ENCODE measurements at places on chromosomes 1 and 21.

- no peak for DNase-seq
Measured at GRCh38 chr21:20010691-20011200, 987.5 kb upstream of the NCAM2 start.

GRCh38 chr1:18869847-18870594 lies 10.6 kb upstream of the TAS1R2 start:
- DNase-seq = no peak

- DNase-seq = no peak
Measured at GRCh38 chr1:37156646-37157045, 122.3 kb upstream of the GRIK3 start.

DNA sequence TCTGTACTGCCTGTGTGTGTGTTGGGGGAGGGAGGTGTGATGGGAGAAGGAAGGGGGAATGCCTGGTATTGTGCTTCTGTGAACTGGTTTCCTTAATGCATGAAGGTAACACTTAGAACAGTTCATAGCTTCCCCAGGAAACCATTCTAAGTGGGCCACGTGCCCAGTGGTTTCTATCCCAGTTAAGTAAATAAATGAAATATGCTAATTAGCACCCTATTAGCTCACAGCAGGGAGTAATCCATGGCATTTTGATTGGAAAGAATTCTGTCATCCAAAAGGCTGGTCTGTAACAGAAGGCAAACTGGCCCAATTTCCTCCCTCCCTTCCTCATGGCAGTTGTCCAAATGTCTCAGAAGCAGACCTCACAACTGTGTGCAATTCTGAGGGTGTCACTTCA lies 199.3 kb downstream of the TTLL7 start:
- no peak for DNase-seq

- DNase-seq = no peak
Measured at GRCh38 chr1:3231826-3232225, 162.8 kb downstream of the PRDM16 start.

- no peak for DNase-seq
Measured at GRCh38 chr1:228669242-228669585, 66.1 kb upstream of the RHOU start.

DNA sequence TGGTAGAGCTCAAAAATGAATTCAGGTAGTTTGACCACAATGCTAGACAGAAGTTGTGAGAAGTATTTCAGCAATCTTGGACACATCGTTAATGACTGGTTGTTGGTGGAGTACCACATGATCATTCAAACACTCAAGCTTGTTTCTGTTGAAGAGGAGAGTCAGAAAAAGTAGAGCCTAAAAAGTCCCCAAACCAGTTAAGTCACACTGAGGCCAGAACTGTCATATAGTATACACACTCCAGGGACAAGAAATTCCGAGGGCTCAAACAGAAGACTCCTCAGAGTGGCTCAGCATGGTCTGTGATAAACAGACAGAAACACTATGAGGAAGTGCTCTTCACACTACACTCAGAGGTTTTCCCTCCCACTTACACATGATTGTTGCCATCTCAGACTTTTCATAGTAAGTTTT lies 5.8 kb downstream of the TRIM33 start:
- DNase-seq = no peak

GRCh38 chr1:15214527-15214926 lies 32.5 kb upstream of the FHAD1 start:
- no peak for DNase-seq

GRCh38 chr1:227899141-227899819 lies 48.5 kb downstream of the WNT9A start:
- no peak for DNase-seq

DNA sequence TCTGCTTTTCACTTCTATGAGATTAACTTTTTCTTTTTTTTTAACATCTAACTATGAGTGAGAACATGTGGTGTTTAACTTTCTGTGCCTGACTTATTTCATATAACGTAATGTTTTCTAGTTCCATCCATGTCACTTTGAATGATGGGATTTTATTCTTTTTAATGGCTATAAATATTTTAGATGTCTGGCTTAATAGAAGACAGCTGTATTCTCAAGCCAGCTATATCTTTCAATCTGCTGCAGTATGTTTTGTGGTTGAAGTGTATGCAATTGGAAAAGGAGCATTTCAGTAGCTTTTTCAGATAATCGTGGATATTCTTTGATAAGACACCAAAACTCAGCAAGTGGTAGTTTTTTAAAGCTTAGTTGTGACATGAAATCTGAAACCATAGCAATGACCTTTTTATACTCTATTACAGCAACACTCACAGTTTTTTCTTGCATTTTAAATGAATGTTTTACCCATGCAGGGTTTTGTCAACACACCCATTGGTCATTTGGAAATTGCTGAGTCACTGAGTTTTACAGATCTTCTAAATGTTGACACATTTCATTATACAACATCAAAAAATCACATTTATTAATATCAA lies 5.7 kb upstream of the SVBP start:
- no peak for DNase-seq

DNA sequence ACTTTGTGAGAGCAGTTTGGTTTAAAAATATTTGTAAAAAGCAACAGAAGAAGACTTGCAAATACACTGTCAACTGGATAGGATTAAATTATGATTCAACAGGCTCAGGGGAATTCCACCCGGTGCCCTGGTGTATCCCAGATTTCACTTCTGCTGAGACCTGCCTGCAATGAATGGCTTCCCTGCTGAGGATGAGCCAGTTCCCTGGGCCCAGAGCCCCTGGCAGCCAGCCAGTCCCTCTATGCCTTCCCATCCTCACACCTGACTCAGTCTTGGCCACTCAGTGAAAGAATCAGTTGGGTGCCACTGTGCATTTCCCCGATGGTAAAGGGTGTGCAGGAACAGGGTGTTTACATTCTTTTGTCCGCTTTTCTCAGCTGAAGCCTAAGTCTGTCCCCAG lies 64.4 kb downstream of the KCTD3 start:
- no peak for DNase-seq

GRCh38 chr1:15966081-15966955 lies 9.6 kb downstream of the ZBTB17 start:
- DNase-seq = peak; percentile 67

DNA sequence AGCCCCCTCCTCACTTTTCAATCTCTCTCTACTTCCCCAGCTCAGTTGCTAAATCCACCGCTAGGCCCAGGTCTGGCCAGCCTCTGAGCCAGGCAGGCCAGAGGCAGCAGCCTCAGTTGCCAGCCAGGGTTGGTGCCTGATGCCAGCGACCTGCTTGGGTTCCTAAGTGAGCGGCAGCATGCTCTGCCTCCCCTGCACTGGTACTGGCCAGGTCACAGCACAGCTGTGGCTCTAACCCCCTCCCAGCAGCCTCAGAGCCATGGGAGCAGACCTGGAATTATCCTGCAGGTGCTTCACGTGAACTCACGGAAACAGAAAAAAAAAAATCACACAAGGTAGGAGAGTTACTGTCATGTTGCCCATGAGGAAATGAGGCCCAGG lies 82.5 kb upstream of the ATF3 start:
- no peak for DNase-seq

GRCh38 chr1:72847651-72848050 lies 565.3 kb upstream of the NEGR1 start:
- DNase-seq = no peak

GRCh38 chr1:212699104-212699624 lies 476 bp downstream of the BATF3 start:
- DNase-seq = no peak

- no peak for DNase-seq
Measured at GRCh38 chr21:25569084-25569483, 38.2 kb downstream of the MRPL39 start.

DNA sequence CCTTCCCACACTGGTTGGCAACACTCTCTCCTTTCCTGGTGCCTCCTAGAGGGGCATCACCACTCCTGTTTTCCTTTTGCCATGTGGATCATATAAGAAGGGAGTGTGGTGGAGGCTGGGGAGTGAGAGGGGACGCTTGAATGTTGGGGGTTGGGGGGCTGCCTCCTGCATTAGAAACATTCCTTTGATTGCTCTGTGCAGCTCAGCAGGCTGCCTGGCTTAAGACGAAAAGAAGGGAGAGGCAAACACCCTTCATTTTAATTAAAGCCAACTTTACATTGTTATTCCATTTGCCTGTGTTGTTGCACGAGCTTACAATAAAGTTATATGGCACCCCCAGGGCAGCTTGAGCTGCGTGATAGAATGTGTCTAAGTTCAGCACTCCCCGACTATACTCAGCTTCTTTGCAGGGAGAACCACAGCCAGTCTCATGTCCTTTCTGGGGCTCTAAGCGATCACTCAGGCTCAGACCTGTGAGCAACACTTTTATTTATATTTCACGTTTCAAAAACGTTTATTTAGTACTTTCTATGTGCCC lies 57.4 kb downstream of the FOXD2 start:
- DNase-seq = no peak

GRCh38 chr1:53586765-53587164 lies 127.6 kb downstream of the DMRTB1 start:
- no peak for DNase-seq

DNA sequence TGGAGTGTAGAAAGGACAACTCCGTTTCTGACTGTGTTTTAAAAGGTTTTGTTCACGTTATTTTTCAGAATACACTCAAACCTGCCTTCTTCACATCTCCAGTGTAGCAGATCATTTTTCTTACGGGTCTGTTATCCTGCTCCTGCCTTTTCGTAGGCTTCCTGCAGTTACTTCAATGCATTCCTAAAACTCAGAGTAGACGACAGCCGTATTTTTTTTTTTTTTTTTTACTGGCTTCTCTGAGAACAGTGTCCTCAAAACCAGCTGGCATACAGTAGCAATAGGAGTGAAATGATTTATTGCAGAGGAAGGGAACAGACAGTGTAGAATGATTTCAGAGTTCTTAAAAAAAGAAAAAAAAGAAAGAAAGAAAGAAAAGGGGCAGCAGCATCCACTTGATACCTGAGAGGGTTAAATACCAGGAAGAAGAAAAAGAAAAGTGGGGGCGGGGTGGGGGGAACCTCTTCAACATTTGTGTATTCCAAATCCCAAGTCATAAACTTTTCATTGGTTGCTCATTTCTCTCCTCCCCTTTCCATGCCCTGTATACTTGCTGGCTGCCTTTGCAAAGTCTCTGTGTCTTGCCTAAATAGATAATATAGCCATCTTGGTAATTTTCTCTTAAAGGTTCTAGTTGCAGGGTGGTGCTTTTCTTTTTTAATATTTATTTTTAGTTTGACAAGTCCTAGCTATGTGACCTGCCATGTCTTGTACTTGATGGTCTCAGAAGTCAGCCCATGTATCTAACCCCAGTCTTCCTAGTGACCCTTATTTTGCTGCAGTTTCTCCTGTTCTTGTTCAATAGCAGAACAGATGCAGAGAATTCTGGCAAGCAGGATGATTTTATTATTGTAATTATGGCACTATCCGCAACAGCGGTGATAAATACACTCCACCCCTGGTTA lies 2.8 kb downstream of the TGFB2 start:
- no peak for DNase-seq

GRCh38 chr1:179298952-179299351 lies 5.4 kb downstream of the SOAT1 start:
- DNase-seq = no peak

DNA sequence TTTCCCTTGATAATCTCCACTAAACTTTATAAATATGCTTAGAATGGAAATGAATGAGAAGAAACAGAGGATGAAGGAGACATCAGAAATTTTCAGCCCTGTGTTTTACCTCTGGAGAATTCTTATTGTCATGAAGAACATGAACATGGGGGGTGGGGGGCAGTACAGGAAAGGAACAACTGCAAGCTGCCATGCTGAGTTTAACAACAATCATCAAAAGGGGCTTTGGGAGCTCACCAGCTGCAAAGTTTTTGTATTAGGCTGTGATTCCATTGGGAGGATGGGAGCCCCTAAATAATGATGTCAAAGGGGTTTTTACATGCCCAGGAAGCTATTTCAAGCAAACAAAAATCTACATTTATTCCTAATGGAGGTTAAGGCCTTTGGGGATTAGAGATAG lies 103.3 kb downstream of the AKT3 start:
- DNase-seq = no peak

DNA sequence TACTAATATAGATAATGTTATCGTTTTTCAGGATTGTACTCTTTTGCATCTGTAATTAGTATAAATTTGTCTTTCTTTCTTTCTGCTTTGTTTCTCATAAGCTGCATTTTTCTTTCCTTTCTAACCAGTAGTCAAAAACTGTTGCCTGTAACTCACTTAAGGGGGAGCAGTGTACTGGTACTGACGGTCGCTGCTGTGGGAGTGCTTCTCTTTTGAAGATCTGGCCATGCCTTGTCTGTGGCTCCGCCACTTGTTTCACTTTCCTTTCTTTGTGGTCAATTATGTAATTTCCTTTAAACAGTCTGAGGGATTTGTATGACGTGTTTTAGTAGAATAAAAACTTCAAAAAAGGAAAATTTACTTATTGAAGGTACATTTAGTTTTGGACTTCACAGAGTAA lies 37.0 kb downstream of the MIA3 start:
- peak; percentile 49 for DNase-seq

DNA sequence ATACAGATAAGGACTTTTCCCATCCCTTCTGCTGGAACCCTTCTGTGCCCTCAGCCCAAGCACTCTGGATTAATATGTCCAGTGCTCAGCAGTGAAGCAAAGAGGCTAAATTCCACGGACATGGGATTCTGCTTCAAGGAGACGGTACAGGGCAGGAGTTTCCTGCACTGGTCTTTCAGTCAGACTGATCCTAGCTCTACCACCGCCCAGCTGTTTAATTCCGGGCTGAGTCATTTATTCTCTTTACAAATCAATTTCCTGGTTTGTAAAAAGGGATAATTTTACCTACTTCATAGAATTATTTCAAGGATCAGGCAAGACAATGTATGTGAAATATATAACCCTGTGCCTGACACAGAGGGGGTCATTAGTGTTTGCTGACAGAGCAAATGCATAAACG lies 41.6 kb upstream of the NRDC start:
- DNase-seq = no peak

DNA sequence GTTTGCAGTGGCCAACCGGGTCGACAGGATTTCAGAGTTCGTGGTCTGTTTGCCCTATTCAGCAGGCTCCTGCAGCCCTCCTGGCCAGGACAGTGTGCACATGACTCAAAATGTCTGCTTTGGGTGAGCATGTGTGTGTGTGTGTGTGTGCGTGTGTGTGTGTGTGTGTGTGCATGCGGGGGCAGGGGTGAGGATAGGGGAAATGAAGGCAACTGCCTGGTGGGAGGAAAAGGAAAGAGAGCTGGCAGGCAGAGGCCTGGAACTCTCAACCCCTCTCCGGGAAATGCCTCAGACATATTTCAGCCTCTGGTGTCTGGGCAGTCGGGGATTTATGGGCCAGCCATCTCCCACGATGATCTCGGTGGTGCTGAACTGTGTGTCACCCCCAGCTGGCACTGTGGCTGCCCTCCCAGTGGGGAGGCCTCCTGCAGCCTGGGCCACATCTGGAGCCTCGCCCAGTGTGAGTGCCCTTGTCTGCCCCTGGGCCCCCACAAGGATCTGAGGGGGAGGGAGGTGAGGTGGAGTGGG lies 15.2 kb downstream of the CDCP2 start:
- DNase-seq = no peak
